ENCODE measurements at places on chromosomes 12 and 14. TPM values are rescaled to one million over a fixed set of nuclear protein-coding genes. Genes with fewer than 3 reads are reported as not detected.

CLEC2B gene
- total RNA-seq, result 13.0 TPM

ZNF891 gene
- total RNA-seq, result 0.64 TPM

- no peak for ATAC-seq
These were observed 120.3 kb downstream of the FBXL14 start for GRCh38 chr12:1474041-1474573.

DNA sequence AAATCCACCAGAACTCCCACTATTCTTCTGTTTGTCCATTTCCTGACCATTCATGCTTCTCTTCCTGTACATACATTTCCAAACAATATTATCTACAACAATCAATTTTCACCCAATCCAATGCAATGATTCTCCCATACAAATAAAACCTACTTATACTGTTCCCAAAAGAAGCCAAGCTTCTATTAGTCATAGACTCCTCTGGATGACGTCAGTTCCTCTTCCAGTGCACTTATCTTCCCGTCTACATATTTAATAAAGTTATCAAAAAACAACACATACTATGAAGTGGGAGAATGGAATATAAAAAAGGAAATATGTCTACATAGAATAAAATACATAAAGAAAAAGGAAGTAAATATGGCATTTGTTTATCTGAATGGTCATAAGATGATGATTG is 165.4 kb downstream of the FOXG1 start:
- no peak for ATAC-seq

DNA sequence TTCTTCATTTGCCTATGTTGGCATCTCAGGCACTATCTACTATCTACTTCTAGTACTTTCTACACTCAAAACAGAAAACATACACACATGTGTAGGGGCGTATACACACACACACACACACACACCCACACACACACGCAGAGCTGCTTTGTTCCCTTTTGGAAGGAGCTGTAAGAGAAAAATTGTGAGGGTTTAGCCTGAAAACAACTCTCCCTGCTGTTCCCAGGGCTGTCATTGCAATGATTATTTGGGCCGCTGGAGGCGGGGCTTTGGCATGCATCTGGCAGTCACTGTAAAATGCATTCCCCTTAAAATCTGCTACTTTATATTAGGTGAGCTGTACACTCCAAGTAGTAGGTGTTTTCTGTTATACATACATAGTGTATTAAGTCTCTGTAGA is 29.1 kb upstream of the SLC38A2 start:
- peak; percentile 17 for ATAC-seq

- no peak for ATAC-seq
These were observed 608.4 kb downstream of the LRFN5 start for GRCh38 chr14:42214981-42215491.

DNA sequence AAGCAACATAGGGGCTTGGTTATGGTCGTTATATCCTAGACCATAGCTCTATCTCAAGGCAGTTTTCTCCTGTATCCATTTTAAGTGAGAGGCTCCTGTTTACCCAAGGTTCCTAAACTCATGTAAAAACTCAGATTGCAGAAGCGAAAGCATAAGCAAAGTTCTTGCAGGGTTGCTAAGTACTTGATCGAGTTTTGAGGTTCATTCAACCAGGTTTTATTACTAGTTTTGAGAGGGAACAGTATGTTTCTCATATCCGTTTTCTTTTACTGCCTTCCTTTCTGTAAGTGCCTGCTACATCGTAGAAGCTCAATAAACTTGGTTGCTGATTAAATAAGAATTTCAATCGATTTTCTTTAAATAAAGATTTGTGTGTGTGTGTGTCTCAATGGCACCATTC is 5.1 kb downstream of the AKAP3 start:
- no peak for ATAC-seq

GRCh38 chr12:118689793-118690192 is 291.5 kb upstream of the SRRM4 start:
- ATAC-seq, result no peak

DNA sequence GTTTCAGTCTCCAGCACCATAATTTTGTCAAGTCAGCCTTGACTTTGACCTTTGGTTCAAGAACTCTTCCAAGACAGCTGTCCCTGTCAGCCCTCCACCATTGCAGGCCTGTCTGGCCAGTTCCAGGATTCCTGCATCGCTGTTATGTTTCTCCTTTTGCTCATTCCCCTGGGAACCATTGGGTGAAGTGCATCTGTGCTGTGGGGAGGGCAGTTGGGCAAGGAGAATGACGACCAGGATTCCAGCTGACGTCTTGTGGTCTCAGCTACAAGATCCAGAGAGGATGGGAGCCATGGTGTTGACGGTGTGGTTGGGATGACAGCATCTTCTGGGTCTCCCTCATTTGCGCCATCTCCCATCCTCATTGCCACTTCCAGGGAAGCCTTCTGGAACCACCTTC is 45.9 kb upstream of the SLC24A4 start:
- no peak for ATAC-seq

- ATAC-seq, result no peak
These were observed 73.2 kb downstream of the TTC6 start for GRCh38 chr14:37668646-37669045.

GRCh38 chr12:7203109-7203508 is 13.6 kb downstream of the PEX5 start:
- no peak for ATAC-seq

DNA sequence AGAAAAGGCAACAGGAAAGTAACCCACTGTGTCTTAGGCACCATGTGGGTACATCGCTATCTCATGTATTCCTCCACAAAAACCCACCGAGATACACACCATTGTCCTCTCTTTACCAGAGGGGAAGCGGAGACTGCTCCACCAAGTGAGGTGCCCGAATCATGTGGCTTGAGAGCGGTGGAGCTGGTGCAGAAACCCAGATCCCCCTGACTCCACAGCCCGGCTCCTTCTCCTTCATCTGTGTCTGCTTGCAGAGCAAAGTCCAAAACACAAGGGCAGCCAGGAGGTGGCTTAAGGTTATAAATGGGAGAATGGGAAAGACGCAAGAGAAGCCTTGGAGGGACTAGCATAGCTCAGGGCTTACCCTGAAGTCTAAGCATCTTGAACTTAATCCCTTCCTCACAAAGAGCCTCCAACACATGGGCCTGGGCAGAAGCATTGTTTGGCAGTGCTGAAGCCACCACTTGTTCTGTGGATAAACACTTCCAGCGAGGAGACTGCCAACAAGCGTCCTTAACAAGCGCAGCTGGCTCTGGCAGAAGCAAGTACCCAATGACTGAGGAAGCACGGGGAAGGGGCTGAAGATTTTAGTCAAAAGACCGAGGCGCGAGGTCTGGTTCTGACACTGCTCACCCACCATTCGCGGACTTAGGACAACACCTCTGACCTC is 83.0 kb downstream of the TTC7B start:
- ATAC-seq, result no peak

- ATAC-seq, result no peak
These were observed 162.9 kb downstream of the ADGRD1 start for GRCh38 chr12:131116468-131117117.

- ATAC-seq, result no peak
These were observed 1374.6 kb downstream of the FSCB start for GRCh38 chr14:43132441-43132840.

- ATAC-seq, result no peak
These were observed 5.4 kb downstream of the ANKRD13A start for GRCh38 chr12:110004598-110004997.

GRCh38 chr12:104669851-104670337 is 213.1 kb downstream of the CHST11 start:
- peak; percentile 12 for ATAC-seq

GRCh38 chr14:72387726-72388125 is 455.5 kb downstream of the RGS6 start:
- no peak for ATAC-seq

Data from esophagus mucosa (tissue), 1 donor.